ENCODE measurements at places on chromosomes 2 and 18.

DNA sequence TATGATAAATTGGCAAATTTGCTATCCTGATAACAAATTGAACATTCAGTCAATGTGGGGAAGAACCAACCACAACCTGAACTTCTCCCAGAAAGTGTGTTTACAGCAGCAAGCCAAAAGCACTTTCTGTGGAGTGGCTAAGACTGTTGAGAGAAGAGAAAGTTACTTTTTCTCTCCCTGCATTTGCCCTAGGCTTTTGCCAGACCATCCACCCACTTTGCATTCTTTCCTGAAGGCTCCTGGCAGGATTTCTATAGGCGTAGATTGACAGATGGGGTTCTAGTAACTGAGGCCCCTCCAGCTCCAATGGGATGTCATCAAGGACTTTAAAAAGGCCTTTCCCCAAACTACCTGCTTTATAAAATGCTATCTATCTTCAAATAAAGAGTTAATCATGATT lies 215.2 kb downstream of the GULP1 start:
- no peak for DNase-seq

- DNase-seq: no peak
These were observed 26.1 kb downstream of the METTL4 start for GRCh38 chr18:2545155-2545554.

GRCh38 chr2:225008935-225009334 lies 33.3 kb downstream of the DOCK10 start:
- no peak for DNase-seq

- no peak for DNase-seq
These were observed 79.9 kb downstream of the UXS1 start for GRCh38 chr2:106114166-106114565.

DNA sequence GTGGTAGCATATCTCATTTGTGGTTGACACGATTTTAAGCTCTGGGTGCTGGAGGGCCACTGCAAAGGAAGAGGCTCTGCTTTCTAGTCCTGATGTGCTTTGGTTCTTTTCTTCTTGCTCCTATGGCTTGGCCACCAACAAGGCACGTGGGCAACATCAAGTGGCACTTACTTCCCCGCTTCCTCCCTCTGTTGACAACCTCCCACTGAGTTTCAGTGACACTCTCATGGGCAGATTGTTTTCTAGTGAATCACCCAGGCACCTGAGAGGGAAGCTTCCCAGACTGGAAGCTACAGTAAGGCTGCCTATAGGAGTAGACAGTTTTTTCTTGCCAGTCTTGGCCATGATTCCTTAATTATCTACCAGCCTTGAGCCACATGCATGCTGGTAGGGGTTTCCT lies 89.0 kb downstream of the NBAS start:
- no peak for DNase-seq

DNA sequence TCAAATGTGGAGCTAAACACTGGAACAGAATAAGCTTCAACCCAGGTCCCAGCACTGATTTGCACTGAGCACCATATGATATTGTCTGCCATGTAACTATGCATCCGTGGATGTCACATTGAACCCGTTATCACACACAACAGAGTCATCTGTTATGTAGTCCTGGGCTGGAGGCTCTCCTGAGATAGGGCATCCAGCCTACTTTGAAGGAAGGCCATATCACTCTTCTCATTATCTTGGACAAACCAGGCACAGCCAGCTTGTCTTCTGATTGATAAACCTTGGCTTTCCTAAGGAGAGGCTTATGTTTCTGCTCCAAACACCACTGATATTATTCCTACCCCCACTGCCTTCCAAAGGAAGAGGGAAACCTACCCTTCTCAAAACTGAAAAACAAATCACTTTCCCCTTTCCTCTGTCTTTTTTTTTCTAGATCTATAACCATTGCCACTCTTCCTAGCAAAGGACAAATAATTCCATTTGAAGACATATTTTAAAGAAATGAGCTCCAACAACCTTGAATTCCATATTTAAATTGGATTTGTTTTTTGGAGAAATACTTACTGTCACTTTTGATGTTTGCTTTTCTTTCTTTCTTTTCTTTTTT lies 16.4 kb downstream of the RSAD2 start:
- DNase-seq: no peak

- DNase-seq: no peak
These were observed 730.3 kb downstream of the CNTNAP5 start for GRCh38 chr2:124755386-124755785.

DNA sequence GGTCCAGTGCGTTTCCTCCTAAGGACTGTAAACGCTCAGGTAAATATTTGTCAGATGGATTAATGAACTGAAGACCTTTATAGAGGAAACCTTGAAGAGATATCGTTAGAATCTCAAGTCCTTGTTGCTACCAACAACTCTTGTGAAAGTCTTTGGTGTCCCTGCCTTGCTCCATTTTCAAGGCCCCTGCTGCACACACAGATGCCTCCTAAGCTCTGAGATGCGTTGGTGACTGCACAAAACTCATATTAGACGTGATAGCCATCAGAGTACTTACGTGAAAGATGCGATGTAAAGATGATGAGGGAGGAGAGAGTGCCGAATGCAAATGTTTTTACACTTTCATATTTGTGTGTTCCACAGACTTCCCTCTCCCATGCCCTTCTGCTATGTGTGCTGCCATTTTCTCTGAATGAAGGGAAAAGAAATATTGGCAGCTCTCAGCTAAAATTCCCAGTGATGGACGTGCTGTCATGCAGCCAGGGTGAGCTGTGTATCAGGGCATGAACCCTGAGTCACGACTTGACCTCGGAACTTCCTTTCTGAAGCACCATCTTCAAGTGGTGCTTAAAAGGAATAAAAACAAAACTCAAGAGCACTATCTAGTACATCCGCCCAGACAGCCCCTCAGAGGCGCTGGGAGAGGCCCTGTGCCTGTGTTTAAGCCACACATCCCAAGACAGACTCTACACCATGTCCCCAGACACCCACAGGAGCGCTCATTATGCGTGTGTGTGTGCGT lies 117.4 kb downstream of the FAM210A start:
- no peak for DNase-seq

- no peak for DNase-seq
These were observed 3.6 kb upstream of the ARL4C start for GRCh38 chr2:234500394-234501006.

- no peak for DNase-seq
These were observed 477.8 kb upstream of the DCC start for GRCh38 chr18:51862051-51862715.

GRCh38 chr2:227404585-227405271 lies 17.0 kb upstream of the SCYGR1 start:
- no peak for DNase-seq

DNA sequence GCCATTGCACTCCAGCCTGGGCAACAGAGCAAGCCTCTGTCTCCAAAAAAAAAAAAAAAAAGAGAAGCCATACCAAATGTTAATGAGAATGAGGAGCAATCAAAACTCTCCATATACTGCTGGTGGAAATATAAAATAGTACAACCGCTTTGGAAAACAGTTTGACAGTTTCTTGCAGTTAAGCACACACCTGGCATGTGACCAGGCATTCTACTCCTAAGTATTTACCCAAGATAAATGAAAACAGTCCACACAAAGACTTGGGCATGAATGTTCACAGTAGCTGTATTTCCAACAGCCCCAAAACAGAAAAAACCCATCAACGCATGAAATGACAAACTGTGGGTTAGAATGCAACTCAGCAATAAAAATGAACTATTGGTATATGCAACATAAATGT lies 76.0 kb upstream of the ST8SIA5 start:
- DNase-seq: no peak

DNA sequence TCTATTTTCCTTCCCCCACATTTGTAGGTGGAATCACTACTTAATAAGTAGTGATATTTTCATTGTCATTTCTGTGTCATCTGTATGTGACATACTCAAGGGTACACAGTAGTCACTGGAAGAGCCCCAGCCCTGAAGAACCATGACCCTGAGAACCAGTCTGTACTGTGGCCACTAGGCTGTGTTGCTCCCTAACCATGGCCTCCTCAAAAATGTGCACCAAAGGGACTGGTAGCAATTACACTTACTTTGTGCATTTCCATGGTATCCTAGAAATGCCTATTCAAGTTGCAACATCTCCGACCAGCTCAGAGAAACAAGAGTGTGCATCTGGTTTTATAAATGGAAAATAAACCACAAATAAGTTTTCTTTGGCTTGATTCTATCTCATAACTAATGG lies 155.1 kb downstream of the DOCK10 start:
- DNase-seq: no peak

DNA sequence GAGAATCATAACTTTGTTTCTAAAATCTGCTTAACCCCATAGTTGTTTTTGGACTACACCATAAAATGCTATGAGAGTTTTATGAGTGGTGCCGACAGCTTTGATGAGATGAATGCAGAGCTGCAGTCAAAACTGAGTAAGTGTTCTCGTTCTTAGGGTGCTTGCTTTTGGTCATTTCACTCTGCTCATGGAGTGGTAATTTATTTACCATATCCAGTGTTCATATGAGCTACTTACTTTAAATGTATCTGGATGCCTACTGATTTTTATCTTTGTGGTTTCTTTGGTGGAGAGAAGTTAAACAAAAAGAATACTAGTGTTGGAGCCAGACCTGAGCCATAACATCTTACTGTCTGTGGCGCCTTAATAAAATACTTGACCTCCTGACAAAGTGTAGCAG lies 16.4 kb downstream of the NDC80 start:
- no peak for DNase-seq

DNA sequence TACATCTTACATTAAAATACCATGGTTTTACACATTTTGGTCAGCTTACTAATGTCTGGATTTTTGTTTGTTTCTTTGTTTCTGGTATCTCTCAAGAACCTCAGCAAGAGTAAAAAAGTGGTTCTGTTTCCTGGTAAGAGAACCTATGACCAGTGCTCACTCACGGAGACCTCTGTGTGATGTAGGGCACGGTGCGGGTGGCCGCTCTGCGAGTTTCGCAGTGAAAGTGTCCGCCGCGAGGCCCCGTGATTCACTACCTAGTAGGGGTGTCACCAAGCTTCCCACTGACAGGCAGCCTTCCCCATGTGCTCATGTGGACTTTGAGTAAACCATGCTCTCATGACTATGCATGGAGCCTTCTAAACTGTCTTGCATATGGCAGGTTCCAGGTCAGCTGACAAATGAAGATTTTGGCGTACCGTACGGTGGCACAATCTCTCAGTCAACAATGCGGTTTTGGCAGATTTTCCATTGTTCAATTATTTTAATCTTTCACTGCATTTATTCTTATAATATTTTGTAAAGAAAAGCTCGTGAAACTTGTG lies 137.3 kb downstream of the DCDC2C start:
- DNase-seq: no peak

DNA sequence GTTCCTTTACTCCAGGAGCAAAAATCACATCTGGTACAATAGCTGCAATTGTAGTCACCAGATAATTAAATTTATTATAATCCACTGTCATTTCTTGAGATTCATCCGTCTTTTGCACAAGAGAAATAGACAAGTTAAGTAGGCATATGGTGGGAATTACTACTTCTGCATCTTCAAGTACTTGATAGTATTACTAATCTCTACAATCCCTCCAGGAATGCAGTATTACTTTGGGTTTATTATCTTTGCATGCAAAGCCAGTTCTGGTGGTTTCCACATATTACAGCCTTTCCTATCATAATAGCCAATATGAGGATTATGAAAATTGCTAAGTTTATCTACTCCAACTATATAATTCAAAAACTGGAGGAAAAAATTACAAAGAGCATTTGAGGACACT lies 254.1 kb downstream of the IKZF2 start:
- no peak for DNase-seq

DNA sequence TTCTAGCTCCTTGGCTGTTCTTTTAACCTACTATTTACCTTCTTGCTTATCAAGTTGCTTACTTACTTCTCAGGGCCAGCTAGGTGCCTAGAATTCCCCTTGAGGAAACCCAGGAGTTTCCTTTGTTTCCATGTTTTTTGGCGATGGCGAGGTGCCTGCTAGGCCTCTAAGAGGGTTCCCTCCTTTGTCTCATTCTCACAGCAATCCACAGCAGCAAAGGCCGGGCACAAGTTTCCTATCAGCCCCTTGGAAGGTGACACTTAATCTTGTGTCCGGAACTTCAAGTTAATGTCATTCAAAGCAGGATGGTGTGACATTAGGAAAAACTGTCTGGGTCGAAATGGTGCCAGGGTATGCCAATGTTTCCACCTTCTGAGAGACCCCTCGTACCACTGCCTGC lies 101.9 kb upstream of the EPC2 start:
- DNase-seq: no peak

DNA sequence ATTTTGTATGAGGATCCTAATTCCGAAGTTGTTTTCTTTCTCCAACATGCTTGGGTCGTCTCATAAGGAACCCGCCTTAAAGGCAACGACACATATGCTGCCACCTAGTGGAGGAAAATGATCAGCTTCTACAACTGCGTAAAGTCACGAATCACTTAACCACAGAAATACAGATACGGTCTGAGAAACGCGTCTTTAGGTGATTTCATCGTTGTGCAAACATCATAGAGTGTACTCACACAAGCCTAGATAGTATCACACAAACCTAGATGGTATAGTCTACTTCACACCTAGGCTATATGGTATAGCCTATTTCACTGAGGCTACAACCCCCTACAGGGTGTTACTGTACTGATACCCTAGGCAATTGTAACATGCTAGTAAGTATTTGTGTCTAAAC lies 13.1 kb downstream of the GNLY start:
- DNase-seq: no peak

- no peak for DNase-seq
These were observed 20.7 kb downstream of the NRXN1 start for GRCh38 chr2:51011254-51011653.

GRCh38 chr18:13216092-13216582 lies 2.4 kb upstream of the LDLRAD4 start:
- no peak for DNase-seq

GRCh38 chr2:54457323-54458023 lies 1.3 kb downstream of the SPTBN1 start:
- no peak for DNase-seq

- no peak for DNase-seq
These were observed 519.9 kb downstream of the KCNJ3 start for GRCh38 chr2:155218292-155218924.

DNA sequence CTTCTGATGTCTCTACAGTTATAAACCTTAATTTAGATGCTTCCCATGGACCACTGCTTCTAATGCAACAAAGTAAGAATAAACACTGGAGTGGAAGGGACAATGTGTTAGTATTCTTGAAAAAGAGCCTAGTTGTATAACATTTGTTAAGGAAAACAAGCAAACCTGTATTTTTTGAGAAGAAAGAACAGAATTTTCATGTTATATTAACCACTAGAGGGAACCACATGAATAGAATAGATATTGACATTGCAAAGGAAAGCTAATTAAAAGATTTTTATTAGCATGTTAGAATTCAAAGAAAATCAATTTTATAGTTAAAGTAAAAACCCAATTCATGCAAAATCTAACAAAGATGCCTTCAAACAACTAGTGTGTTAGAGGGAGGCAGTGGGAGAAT lies 151.2 kb upstream of the BARD1 start:
- DNase-seq: no peak
